Central memory CD4-positive, alpha-beta T cell (primary cell): ENCODE measurements at places on chromosomes 3 and 15.

- DNase-seq, result no peak
These were observed 346.6 kb downstream of the EPHB1 start for GRCh38 chr3:135141672-135142071.

GRCh38 chr3:106386050-106386449, 517.2 kb upstream of the CBLB start:
- DNase-seq, result no peak

DNA sequence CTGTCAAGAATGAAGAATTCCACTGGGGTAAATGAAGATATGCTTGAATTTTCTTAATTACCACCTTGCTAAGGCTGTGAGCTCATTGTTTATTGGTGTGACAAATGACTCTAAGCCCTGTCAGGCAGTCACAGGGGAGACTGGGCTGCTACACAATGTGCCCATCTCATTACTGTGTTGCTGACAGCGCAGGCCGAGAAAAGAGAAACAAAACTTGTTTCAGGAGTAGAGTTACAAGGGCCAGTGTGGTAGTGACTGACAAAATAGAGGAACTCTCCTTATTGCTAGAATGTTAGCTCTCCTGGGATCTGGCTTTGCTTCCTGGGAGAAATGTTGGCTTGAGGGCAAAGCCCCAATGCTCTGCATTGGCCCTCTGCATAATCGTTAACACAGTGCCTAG, 130.4 kb upstream of the CRBN start:
- DNase-seq, result no peak

DNA sequence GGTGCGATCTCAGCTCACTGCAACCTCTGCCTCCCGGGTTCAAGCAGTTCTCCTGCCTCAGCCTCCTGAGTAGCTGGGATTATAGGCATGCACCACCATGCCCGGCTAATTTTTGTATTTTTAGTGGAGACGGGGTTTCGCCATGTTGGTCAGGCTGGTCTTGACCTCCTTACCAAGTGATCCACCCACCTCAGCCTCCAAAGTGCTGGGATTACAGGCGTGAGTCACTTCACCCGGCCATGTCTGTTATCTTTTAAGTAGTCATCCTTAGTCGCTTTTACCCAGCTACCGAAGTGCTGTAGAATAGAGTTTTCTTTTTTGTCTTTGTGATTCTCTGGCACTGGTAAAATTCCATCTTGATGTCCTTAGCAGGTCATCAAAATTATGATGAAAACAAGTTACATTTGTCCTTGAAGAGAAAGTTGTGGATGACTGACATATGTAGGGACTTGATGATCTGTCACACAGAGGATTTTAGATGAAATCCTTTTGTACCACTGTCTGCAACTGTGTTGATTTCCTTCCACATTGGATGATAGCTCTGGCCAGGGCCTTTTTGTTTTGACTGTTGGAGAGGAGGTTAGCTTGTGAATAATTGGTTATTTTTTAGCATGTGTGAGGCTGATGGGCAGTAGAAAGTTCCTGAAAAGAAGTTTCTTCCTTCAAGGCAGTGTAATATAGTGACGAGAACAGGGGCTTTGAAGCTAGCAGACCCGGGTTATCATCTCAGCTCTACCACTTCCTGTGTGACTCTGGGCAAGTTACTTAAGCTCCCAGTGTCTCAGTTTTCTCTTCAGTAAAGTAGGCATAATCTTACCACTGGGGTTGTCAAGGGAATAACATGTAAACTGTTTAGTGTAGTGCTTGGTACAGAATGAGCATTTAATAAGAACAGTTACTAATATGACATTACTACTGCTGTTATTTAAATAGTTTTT, 18.8 kb downstream of the ATG7 start:
- peak; percentile 58 for DNase-seq

GRCh38 chr3:124791639-124792151, 61.4 kb downstream of the UMPS start:
- DNase-seq, result no peak

DNA sequence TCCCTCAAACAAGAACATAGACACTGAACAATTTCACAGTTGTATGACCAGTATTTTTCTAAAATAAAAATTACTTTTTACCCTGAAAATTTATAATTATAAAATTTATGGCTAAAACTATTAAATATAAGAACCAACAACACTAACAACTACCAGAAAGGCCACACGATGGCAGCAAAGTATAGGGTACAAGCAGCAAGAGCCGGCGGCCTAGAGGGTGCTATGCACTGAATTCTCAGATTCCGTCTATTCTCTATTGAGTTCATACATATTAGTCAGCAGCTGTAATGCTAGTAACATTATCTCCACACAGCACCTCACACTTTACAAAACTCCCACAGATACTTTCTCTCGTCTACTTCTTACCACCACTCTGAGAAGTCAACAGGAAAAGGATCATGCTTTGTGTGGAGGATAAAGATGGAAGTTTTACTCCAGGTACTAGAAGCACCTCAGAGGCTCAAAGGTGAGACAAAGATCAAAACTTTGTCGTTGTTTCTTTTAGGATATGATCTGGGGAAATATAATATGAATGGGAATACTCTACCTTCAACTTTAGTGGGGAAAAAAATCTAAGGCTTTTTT, 160.5 kb downstream of the FGF12 start:
- DNase-seq, result peak; percentile 36

DNA sequence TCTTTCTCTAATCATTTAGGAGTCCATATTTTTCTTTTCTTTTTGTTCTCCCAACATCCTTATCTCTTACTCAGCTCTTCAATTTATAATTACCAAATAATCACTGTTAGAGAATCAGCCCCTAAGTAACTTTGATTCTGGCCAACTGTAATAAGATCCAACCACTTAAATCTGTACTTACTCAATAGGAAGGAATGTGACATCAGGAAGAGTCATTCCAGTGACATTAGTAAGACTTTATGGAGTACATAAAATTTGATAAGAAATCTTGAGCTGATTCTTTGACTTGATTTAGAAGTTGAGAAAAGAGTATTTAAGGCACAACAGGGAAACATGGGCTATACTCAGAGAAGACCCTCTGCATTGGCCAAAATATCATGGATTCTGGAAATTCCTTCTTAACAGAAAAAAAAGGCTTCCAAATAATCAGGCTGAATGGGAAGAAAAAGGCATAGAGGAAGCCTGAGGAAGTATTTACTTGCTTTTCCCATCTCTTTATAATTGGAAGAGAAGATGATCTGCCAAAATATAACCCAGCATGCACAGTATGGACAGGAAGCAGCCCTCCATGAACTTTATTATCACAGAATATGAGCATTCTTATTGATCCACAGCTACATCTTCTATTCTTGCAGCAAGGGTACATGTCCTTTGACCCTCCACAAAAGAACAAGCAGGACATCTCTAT, 289.7 kb upstream of the TPRG1 start:
- DNase-seq, result no peak

- peak; percentile 71 for DNase-seq
These were observed 192.6 kb upstream of the LYSMD4 start for GRCh38 chr15:99925661-99926461.

- DNase-seq, result no peak
These were observed 15.3 kb downstream of the NR2F2 start for GRCh38 chr15:96345560-96346399.

GRCh38 chr15:56724232-56724631, 9.1 kb downstream of the ZNF280D start:
- no peak for DNase-seq

DNA sequence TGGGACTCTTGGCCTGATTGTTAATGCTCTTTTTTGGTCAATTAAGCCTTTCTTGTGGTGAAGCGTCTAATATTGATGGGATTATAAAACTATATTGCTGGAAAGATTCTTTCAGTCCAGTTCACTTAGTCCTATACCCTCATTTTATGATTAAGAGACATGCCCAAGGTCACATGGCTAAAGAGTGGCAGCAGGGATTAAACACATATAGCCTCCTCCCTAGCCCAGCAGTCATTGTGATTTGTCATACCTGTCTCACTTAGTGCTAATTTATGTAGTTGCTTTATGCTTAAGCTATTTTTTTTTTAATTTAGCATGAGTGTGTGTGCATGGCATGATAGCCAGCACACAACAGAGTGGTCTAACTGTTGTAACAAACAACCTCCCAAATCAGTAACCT, 9.5 kb downstream of the PARP14 start:
- DNase-seq, result no peak

DNA sequence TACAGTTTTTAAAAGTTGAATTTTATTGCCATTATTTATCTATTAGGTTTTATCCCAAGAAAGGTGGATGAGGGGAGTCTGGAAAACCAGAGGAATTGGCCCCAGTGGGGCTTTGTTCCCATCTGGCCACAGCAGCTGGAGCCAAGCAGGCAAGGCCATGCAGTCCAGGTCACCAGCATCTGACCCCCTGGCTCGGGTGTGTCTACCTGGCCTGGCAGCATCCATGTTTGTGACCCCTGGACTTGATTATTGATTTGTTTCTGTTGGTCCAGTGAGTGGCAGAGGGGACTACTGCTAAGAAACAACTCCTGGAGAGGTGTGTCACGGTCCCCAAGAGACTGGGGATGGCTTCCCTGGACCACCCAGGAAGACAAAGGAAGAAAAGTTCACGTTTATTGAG, 111.1 kb downstream of the NUP210 start:
- no peak for DNase-seq

- DNase-seq, result no peak
These were observed 111.7 kb upstream of the PLXND1 start for GRCh38 chr3:129718201-129718600.

DNA sequence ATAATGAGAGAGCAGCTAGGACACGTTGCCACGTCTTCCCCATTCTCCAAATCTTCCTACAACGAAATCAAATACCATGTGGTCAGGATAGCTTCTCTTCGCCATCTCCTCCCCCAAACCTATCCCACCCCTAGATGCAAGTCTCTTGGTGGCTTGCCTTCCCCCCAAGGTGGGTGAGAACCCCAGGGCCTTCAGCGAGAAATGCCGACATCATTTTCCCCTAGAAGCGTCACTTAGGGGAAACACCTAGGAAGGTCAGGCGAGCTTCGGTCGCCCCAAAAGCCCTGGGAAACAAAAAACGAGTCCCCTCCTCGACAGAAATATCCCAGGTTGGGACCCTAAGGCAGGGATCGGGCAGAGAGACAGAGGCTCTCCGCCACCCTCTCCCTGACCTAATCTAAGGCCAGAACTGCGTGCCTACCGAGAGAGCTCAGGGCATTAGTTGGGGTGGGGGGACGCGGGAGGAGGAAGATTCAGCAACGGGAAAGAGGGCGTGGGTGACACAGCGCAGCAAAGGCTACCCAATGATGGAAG, 502 bp downstream of the DPH3 start:
- no peak for DNase-seq

- no peak for DNase-seq
These were observed 25.8 kb downstream of the LDHAL6B start for GRCh38 chr15:59232476-59232875.

DNA sequence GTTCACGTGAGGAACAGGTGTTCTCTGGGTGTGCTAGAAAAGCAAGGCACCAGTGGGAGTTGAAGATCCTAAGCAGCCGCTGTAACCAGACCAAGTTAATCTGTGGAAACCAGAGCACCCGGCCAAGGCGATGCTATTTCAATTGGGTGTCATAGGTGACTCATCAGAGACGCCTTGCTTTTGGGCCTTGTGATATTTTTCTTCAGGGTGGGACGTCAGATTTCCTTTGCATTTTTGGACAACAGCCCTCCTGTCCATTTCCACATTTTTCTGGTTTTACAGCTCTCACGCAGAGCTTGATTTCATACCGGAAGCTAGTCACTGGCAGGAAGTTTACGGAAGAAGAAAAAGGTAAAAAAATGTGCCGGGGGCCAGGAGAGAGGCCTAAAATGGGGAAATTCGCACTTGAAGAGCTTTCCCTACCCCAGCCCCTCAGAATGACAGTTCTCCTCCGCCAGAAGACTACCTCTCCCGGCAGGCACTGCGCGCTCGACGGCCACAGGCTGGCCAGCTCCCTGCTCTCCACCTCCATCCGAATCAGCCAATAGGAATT, 471 bp upstream of the KBTBD8 start:
- no peak for DNase-seq

DNA sequence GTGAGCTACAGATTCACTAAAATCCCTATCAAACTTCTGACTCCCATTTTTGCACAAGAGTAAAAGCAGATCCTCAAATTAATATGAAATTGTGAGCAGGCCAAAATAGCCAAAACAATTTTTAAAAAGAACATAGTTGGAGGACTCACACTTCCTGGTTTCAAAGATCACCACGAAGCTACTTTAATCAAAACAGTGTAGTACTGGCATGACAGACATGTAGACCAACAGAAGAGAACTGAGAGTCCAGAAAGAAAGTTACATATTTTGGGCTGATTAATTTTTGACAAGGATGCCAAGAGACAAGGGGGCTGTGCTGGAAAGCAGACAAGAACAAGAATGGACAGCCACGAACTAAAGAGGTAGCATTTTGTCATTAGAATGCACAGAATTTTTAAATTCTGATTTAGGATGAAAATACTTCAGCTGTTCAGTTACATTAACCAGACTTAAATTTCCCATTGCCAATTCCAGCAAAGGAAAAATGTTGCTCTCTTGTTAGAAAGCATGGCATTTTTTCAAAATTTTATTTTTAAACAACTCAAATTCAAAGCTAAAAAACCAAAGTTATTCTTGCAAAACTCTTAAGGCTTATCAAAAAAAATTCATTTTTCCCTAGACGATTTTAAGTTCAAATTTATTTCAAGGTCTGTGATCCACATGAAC, 14.0 kb downstream of the RYK start:
- no peak for DNase-seq

DNA sequence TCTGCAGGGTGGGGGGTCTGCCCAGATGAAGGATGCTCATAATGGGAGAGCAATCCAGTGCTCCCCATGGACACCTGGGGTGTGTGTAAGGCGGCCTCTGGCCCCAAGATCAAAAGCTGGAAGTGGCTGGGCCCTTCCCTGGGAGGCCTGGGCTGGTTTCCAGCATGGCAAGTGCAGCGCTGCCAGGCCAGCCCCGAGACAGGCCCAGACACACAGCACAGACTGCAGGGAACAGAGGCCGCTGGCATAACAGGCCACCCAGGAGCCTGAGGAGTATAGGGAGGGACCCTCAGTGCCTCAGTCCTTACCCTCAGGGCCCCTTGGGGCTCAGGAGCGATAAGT, 10.0 kb downstream of the ITPKA start:
- DNase-seq, result no peak

DNA sequence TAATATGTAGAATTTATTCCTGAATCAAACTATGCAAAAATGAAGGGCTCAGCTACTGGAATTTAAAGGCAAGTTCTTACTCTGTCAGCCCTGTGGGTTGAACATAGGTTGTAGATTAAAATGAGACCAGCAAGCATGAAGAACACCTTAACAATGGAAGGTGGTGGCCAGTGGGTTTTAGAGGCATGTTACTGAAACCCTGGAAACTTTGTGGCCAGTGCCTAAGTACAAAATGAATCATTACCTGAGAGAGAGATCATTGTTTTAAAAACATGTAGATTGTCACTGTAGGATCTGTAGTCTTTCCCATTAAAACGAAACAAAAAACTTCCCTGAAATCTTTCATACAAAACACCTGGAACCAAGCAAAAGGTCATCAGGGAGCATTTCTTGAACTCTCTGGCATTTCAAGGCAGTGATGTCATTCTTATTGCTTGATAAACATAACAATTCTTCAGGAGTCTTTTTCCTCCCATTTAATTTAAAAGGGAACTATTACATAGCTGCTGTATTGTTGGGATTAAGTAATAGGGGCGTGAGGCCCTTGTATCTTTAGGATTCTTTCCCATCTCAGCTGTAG, 51.8 kb downstream of the TMEM108 start:
- DNase-seq, result no peak

- no peak for DNase-seq
These were observed 191.0 kb downstream of the SATB1 start for GRCh38 chr3:18233987-18234716.
